ENCODE measurements at places on chromosomes 2 and 18. TPM values are rescaled to one million over a fixed set of nuclear protein-coding genes. Genes with fewer than 3 reads are reported as not detected.

Gene AMMECR1L
- 8.0 TPM for total RNA-seq

Gene RGPD3
- total RNA-seq = 0.59 TPM

DNA sequence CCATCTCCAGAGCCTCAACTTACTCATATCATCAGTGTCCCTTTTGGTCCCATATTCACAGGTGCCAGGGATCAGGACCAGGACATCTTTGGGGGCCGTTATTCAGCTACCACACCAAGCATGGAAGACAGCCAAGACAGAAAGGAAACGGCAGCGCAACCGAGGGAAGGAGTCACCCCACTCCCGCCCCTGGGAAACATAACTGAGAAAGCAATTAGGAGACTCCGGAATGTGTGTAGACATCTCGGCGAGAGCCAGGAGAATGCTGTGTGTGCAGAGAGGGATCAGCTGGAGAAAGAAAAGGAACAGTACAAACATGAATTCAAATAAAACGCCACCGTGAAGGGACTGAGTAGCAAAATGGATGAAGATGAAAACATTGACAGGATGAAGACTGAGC lies 13.4 kb upstream of the BOK start:
- DNase-seq = no peak
- peaks cover 6% of the 10 kb centered on the region for H3K4me1 ChIP-seq
- H3K27ac ChIP-seq = no peak overlapping the region
- H3K4me3 ChIP-seq = no peak overlapping the region
- no peaks in the 10 kb centered on the region for H3K27me3 ChIP-seq

- no peak overlapping the region for H3K4me3 ChIP-seq
- no peaks in the 10 kb centered on the region for H3K27me3 ChIP-seq
- no peaks in the 10 kb centered on the region for H3K36me3 ChIP-seq
- no peaks in the 10 kb centered on the region for H3K4me1 ChIP-seq
These were observed 481.7 kb upstream of the CRIM1 start for GRCh38 chr2:35873921-35874320.

GRCh38 chr2:102119255-102119654 lies 23.3 kb upstream of the IL1R1 start:
- peaks cover 2% of the 10 kb centered on the region for H3K36me3 ChIP-seq
- H3K27ac ChIP-seq = peak overlapping the region; percentile 11
- no peak for DNase-seq
